ENCODE measurements at places on chromosomes 2 and 18.

- peak; percentile 7 for DNase-seq
These were observed 223.7 kb downstream of the CYP26B1 start for GRCh38 chr2:71923887-71924533.

DNA sequence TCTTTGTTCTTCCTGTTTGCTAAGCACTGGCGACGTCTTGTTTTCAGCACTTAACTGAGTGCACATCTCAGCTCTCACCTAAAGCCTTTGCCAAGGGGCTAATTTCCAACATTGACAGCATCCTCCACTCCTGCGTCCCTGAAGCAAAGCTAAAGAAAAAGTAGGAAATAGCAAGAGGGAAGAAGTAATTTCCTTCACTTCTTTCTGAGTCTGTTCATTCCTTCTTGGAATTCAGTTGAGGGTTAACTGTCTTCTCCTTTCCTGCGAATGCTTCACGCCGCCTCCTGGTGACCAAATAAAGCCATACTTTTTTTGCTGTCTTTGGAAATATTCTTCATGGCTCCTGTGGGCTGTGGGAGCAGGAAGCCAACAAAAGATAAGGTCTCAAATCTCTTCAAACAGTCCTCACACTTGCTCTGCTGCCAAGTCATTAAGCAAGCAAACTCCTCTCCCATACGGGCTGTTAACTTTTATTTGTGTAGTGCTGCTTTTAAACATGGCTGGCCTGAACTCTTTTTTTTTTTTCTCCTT is 100.9 kb downstream of the DPP10 start:
- no peak for DNase-seq

DNA sequence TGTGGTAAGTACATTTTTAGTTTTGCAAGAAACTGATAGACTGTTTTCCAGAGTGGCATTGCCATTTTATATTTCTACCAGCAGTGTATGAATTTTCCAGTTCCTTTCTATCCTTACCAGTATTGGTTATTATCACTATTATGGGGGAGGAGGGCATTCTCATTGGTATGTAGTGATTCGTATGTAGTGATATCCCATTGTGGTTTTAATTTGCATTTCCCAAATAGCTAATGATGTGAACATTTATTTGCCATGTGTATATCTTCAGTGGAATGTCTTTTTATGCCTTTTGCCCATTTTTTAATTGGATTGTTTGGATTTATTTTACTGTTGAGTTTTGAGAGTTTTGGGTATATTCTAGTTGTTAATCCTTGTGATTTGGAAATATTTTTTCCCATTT is 16.9 kb downstream of the EIF5B start:
- DNase-seq = no peak

DNA sequence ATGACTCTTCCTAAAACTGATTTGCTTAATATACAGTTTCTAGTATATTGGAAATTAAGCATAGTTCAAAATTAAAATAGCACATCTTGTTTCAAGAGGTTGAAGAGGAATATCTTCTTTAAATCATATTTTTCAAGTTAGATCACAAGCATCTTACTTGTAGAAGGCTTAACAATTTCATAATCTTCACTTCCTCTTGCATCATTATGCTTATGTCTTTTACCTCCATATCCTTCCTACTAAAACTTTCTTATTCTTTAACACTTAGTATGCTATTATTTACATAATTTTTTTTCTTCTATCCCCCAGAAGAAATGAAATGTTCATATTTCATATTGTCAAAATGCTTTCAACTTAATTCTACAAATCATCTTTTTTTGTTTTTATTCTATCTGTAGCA is 1354.9 kb upstream of the TMEFF2 start:
- DNase-seq = no peak

All from stimulated activated CD4-positive, alpha-beta T cell treated with anti-CD3 and anti-CD28 coated beads, Interleukin-1b, Interleukin-23, amount 100 ng/mL, for 1 hour (primary cell).